ENCODE measurements at places on chromosomes 2 and 18.

DNA sequence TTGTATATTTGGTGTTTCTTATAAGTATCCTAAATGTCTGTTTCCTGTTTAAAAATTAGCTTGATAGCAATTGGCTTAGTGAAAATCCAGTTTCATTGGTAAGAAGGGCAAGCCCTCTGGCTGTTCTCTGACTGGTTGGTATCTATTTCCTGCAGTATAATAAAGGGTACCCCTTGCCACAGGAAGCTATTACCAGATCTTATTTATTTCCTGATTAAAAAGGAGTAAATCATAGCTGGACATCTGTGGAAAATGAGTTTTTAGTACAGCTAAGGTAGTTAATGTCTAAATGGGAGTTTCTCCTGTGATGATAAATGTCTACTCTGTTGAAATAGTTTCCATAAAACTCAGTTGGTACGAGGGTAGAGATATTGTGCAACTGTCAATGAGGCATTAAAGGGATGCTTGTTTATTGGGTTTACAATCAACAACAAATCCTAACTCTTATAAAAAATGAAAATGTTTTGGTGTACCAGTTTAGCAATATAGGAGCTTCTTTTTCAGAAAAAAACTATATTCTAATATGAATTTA is 58.7 kb downstream of the FASTKD2 start:
- DNase-seq, result no peak

DNA sequence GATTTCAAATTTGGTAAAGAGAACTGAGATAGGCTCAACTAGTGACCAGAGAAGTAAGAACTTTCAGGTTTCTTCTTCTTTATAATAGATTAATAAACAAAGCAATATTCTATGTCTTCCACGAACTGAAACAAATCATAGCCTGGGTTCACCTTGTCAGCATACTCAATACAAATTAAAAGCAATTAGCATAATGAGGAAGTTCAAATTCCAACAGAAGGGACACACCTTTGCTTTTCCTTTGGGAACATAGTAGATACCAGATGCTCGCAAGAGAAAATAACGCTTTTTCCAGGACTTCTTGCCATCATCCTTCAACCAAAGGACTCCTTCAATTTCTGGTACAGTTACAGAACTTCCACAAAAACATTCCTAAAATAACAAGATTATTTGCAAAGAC is 79.9 kb downstream of the RAPH1 start:
- no peak for DNase-seq

DNA sequence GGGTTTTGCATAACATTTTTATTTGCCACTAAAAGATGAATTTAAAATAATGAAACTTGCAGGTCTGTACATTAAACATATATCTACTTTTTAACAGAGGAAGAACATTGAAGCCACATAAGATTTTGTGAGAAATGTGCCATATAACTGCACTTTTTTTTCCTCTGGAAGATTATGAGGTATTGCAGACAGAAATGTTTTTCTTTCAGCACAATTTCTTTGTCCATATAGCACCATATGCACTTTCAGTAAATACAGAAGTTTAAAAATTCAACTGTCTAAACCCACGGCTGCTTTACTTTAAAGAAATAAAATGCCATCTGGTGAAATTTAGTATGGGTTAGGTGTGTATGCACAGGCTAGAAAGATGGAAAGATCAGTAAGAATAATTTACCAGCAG is 470 bp upstream of the FAP start:
- no peak for DNase-seq

- peak; percentile 45 for DNase-seq
These were observed 219.5 kb downstream of the CLIP4 start for GRCh38 chr2:29334706-29335105.
